ENCODE measurements at places on chromosomes 1 and 21. TPM values are rescaled to one million over a fixed set of nuclear protein-coding genes. Genes with fewer than 3 reads are reported as not detected.

TRIM62 gene
- 9.3 TPM for total RNA-seq

C1orf87 gene
- not detected for total RNA-seq

VSIG8 gene
- not detected for total RNA-seq

FCRL2 gene
- total RNA-seq: not detected

- peak; percentile 65 for DNase-seq
These were observed 39.5 kb downstream of the TOR3A start for GRCh38 chr1:179121159-179121938.

GRCh38 chr1:10347109-10347508, 51.8 kb upstream of the PGD start:
- no peak for DNase-seq

DNA sequence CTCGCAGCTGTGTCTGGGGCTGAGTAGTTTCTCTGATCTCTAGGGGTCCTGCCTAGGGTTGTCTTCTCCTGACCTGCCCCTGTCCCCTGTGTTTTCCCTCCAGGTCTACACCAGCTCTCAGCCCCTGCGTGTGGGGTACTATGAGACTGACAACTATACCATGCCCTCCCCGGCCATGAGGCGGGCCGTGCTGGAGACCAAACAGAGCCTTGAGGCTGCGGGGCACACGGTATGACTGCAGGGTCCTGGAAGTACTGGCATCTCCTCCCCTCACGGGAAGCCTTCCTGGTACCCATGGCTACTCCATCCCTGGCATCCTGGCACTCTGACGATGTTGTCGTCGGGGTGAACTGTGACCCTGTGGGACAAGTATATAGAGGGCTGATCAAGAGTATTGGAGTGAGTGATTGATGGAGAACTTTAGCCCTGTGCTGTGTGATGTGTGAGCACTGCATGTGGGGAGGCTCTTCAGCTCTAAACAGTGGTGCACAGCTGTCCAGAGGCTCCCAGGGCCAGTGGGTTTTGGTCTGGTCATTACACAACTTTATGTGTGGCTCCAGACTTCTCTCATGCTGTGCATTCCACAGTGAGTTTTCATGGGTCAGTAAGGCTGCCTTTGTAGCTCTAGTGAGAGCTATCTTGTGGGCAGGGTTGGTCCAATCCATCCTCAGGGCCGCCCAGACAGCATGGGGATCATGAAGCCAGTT, 14.4 kb downstream of the FAAH start:
- no peak for DNase-seq

- DNase-seq: no peak
These were observed 118.8 kb upstream of the IVNS1ABP start for GRCh38 chr1:185435696-185436379.

DNA sequence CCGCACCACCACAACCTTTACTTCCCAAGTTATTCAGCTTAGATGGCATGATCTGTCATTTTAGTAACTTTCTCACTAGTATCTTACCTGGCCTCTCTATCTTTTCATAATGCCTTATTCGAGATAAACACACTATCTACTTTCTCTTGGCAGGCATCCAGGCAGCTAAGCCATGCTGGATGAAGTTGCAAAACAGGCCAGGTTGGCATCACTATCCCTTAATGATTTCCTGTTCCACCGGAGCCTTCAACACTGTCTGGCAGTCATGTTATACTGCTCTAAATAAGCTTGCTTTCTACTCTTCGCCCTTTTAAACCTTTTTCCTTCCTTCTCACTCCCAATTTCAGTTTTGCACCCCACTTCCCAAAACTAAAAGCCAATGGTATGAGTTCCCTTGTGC, 12.0 kb upstream of the KCNH1 start:
- DNase-seq: no peak

GRCh38 chr1:149845416-149845815, 54.0 kb upstream of the BOLA1 start:
- DNase-seq: peak; percentile 14

GRCh38 chr1:171427852-171428471, 57.4 kb upstream of the PRRC2C start:
- DNase-seq: no peak

- no peak for DNase-seq
These were observed 494.6 kb upstream of the ADGRL4 start for GRCh38 chr1:79501153-79501552.

DNA sequence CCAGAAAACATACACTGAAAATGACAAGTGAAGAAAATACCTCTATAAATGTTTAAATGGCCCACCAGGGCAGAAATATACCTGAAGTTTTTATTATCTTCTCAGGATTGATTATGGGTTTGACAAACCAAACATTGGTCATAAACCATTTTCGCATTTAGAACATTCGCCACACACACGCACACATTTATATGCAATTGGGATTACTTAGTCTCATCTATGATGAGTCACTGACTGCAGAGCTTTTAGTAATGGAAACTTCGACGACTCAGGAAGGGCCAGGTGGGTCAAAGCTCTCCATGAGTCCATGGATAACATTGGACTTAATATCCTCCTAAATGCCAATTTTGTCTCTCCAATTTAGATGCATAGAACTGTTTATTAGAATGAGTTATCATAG, 16.9 kb downstream of the NRDC start:
- no peak for DNase-seq

DNA sequence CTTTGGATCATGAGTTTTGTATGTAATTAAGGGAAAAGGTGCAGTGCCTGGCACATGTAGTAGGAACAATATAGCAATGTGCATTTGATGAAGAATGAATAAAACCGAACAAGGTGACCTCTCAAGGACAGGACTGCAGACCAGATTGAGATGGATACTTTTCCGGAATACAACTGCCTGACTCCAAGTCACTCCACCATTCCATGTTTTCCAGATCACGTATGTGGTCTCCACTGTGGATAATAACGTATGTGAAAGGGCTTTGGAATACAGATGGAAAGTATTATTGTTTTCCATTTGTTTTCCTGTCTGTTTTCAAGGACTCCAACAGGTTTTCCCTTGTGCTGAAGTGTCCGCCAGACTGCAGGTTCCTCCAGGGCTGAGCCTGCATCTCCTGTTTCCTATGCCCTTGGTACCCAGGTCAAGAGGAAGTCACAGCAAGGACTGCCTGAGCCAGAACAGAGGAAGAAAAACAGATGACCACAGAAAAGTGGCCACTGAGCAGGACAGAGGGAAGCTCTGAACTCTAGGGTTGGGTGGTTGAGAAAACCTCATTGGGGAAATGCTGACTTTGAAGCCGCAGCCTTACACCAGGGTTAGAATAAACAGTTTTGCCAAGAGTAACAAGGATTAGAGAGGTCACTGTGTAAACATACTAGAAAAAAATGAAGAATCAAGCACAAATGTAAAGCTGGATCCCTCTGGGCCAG, 4.0 kb downstream of the CFAP45 start:
- no peak for DNase-seq

GRCh38 chr1:6489799-6490180, 1.7 kb downstream of the PLEKHG5 start:
- peak; percentile 80 for DNase-seq

DNA sequence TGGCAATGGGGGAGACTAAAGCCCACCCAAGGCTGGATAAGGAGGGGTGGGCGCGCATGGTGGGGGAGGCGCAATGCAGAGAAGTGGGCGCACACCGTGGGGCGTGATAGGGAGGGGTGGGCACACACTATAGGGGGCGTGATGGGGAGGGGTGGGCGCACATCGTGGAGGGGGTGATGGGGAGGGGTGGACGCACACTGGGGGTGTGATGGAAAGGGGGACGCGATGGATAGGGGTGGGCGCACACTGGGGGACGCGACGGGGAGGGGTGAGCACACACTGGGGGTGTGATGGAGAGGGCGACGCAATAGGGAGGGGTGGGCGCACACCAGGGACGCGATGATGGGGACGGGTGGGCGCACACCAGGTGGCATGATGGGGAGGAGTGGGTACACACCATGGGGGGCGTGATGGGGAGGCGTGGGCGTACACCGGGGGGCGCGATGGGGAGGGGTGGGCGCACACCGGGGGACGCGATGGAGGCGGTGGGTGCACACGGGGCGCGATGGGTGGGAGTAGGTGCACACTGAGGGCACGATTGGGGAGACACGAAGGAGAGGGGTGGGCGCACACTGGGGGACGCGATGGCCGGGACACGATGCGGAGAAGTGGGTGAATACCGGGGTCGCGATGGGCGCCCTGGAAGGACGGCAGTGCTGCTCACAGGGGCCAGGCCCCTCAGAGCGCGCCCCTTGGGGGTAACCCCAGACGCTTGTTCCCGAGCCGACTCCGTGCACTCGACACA, 929 bp downstream of the SUMO3 start:
- no peak for DNase-seq

DNA sequence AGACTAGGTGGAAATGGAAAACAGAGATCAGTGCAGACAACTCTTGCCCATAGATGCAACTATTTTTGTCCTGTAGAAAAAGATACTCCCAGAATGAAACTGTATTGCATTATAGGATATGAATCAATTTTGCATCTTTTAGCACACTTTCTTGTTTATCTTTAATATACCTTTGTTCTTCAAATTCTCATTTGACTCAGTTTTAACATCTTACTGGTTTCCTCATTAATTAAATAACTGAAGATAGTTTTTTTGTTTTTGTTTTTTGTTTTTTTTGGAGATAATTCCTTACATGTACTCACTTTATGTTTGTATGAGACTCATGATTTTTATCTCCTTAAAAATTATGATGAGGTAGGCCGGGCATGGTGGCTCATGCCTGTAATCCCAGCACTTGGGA, 10.9 kb upstream of the CAMTA1 start:
- no peak for DNase-seq

- DNase-seq: no peak
These were observed 356.2 kb upstream of the TMPRSS15 start for GRCh38 chr21:18759751-18760161.

DNA sequence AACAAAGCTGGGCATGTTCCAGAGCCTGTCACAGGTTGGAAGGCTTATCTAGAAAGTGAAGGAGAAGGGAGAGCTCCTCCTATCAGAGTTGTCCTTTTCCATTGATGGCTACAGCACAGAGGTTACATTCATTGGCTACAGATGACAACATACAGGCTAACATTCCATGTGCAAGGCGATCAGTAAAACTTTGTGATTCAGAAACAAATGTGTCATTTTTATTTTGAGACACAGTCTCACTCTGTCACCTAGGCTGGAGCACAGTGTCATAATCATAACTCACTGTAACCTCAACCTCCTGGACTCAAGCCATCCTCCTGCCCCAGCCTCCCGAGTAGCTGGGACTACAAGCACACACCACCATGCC, 32.6 kb downstream of the TRIM67 start:
- DNase-seq: no peak

GRCh38 chr1:208977638-208978256, 605.8 kb upstream of the CAMK1G start:
- no peak for DNase-seq

- DNase-seq: no peak
These were observed 168.8 kb upstream of the NRIP1 start for GRCh38 chr21:15233611-15234010.

DNA sequence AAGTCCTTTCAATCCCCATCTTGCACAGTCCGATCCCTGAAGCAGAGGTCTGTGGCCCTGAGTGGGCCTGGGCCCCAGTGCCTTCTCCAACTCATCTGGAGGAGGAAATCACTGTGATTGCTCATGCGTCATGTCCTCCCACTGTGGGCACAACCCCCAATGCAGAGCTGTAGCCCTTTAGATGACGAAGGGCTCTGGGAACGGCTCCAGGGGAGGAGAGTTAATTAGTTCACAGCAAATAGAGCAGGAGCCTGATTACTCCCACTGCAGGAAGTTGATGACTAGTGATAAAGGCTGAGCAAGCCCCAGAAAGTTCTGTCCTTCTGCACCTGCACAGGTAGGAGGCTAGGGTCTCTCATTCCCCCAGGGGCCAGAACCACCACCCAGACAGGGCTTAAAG, 111.5 kb downstream of the CCDC185 start:
- no peak for DNase-seq

GRCh38 chr21:46617267-46618051, 12.6 kb upstream of the S100B start:
- DNase-seq: no peak

- no peak for DNase-seq
These were observed 45.3 kb upstream of the CTBS start for GRCh38 chr1:84619383-84620102.

DNA sequence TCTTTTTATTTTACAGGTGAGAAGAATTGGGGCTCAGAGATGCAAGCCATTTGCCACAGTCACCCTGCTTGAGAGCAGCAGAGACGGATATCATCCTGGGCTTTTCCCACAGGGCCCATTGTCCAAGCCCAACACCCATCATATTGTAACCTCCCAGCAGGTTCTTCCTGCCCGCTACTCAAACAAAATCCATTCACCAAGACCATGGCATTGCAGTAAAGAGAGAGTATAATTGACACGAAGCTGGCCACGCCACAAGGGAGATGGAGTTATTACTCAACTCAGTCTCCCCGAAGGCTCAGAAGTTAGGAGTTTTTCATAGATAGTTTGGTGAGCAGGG, 60.9 kb upstream of the KLHDC7A start:
- DNase-seq: no peak

DNA sequence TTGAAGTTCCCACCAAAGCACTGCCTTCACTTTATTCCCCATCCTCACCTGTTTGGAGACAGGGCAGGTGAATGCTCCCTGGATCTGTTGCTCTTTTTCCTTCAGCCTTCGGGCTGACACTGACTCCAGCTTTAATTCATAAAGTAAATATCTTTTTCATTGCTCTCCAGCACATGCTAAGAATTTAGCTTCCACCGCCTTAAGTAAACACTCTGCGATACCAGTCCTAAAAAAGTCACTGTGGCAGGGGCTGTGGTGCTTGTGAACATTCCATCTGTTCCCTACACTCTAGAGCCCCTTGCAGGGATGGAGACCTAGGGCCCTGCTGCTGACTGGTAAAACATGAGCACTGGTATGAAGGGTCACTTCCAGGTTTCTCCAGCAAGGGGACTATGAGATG, 896 bp upstream of the PLA2G2A start:
- no peak for DNase-seq

DNA sequence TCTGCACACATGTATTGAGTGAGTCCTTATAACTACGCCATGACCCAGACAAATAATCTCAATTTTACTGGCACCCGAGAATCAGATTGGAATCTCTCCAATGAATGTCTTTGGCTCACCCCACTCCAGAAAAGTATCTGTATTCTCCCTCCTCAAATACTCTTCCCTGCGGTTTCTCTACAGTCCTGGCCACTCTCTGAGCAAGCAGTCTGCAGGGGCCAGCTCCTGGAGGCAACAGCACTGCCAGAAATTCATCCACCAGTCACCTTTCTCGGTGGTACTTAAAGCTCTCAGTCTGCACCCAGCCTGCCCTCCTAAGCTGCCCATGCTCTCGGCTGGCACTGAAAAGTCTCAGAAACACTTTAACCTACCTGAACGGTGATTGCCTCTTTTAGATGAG, 16.1 kb upstream of the LYST start:
- DNase-seq: no peak

GRCh38 chr1:214071469-214071868, 83.7 kb downstream of the PROX1 start:
- no peak for DNase-seq
